ENCODE measurements at places on chromosomes 3 and 15.

DNA sequence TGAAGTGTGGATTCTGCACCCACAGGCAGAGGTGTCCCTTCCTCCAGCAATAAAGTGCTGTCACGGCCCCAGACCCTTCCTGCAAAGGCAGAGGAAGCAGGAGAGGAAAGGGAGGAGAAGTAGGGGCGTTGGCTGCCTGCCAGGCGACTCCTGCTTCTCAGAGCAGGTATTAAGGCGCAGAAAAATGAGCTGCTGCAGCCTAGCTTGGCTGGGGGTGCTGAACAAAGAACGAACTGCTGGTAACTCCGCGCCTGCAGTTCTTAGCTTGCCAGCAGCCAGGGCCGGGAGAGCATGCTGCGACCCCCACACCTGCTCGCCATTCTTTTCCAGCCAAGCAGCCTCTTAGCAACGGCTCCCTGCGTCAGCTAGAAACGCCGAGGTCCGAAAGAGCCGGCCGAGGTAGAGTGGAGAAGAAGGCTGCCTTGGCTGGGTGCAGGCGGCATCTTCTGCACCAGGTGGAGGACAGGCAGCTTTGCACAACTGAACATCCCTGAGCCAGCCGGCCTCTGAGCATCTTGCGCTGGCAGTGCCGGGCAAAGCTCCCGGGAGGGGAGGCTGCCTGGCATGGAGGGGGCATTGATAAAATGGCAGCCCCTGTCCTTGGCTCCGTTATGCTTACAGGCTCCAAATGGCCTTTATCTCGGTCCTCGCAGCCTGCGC lies 296.0 kb downstream of the MEX3B start:
- DNase-seq = no peak

DNA sequence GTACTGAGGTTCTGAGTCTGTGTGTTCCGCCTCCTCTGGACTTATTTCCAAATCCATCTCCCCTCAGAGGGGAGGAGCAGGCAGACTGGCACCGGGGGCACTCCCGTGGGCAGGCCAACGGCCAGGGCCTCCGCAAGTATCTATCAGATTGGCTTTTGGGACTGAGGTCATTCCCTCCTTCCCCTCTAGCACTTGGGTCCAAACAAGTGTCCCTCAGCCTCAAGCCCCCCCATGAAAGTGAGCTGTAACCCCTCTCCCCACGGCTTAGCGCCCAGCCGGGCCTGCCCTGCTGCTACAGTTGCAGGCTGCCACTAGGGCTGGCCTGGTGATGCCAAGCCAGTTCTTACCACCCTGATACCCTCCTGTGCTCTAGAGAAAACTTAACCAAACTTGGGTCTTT lies 17.4 kb downstream of the ITGA11 start:
- DNase-seq = no peak

DNA sequence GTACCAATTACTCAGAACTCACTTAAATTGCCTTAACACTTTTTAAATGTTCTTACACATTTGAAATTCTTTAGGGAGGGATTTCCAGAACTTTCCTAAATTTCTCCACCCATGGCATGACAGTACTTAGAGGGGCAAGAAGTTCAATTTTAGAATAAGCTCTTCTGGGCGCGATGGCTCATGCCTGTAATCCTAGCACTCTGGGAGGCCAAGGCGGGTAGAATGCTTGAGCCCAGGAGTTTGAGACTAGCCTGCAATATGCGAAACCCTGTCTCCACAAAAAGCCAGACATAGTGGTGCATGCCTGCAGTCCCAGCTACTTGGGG lies 10.6 kb downstream of the FAM131A start:
- DNase-seq = no peak

DNA sequence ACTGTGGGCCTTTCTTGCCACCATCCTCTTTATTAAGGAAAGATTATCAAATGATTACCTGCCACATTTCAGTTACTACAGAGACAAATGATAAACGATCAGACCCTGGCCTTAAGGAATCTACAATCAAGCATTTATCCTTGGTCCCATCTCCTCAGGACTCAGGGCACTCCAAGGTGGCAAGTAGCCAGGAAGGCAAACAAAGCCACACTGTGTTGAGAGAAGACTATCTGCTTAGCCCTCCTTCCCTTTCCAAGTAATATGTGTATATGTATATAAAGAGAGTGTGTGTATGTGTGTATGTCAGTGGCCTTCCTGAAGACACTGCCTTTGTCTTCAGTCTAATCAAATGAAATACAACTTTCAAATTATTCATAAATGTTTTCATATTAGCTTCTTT lies 490.1 kb upstream of the ATP11B start:
- no peak for DNase-seq

DNA sequence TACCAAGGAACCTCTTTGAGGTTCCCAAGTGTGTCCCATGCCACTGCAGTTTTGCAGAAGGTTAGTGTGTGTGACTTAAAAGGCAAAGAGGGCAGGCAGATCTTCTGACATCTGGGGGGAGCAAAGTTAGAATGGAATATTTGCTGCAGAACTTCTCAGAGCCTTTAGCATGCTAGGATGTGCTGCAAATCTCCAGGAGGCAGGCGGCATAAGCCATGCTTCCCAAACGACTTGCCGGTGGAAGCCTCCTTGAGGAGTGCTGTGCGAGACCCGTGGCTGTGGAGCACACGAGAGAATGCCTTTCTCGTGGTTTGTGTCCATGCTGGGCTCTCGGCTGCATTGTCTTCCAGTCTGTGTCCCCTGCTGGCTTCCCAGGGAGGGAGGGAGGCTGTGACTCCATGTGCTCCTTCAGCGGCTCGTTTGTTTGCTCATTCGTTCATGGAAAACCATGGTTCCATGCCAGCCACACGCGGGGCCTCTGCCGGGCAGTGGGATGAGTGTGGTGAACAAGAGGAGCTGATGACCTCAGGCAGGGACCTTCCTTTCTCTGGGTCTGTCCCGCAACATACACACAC lies 13.8 kb downstream of the HDAC11 start:
- no peak for DNase-seq

DNA sequence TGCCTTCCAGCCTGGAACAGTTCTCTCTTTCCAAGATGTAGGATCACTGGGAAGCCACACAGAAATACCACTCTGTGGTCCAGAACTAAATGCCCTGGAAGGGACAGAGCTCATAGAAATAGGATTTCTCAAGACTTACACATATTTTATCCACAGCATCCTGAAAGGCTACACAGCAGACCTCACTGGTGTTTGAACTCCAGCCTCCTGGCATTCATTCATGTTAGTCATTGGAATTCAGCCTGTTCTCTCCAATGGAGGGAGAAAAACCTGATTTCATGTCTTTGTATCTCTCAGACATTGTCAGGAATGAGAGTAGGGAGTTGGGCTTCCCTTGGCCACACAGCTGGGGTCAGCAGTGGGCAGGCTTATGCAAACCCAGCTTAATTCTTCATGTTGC lies 121.1 kb upstream of the PPP2R3A start:
- no peak for DNase-seq

DNA sequence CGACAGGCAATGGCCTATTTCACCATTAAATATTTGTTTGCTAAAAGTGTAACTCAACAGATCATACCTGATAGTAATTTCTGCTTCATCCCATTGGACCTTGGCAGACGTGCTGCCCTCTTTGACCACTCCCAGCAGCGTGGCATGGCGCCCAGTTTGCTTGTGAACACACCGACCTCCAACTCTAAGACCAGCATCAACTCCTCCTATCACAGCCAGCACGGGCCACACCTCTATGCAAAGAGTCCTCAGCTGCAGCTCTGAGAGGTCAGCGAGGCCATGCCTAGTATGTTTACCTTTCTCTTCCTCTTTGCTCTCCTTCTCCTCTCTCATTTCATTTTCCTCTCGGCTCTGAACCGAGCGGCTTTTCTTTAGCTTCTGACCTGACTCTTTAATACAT lies 80.6 kb downstream of the FBXL22 start:
- no peak for DNase-seq

DNA sequence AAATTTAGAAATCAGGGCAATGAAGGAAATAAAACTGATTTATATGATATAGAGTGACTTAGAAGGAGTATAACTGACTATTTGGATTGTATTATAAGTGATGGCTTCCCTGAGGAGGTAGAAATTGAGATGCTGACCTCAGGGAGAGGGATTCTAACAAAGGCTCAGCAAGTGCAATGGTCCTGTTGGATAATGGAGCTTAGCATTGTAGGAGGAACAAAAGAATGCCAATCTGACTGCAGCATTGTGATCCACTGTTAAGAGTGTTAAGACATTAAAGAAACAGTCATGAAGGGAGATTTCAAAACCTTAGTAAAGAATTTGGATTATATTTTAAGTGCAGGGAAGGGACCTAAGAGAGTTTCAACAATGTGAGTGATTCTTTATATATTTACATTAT lies 158.4 kb upstream of the NAALADL2 start:
- no peak for DNase-seq

DNA sequence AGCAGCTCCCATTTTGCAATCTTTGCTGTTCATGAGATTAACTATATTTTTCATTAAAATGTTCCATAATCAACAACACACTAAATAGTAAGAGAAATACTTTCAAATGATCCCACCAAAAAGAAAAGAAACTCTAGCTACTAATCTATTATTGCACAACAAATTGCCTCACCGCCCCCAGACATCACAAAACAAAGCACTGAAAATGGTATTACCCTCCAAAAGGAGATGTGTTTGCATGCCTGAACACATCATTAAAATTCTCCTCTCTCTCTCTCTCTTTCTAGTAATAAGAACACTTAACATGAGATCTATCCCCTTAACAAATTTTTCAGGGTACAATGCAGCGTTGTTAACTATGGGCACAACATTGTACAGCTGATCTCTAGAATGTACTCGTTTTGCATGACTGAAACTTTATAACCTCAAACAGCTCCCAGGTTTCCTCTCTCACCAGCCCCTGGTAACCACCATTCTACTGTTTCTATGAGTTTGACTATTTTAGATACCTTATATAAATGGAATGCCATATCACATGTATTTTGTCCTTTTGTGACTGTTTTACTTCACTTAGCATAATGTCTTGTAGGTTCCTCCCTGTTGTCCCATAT lies 33.1 kb downstream of the WNT5A start:
- no peak for DNase-seq

- no peak for DNase-seq
Observed at GRCh38 chr3:12577379-12577778, 20.5 kb downstream of the MKRN2 start.

DNA sequence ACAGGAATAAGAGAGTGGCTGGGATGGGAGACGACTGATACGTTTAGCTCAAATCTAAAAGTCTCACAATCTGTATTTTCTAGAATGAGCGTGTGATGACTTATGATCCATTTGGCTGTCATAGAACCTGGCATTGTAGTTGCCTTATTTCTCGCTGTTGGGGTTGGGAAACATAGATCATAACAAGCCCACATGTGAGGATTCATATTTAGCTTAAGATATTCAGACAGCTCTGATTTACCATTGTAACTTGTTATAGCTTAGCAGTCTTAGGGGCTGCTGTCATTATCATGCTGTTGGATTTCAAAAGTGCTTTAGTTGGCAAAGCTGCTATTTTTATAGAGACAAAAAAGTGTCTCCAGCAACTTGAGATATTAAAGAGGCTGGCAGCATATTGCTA lies 871.3 kb downstream of the ZPLD1 start:
- no peak for DNase-seq

DNA sequence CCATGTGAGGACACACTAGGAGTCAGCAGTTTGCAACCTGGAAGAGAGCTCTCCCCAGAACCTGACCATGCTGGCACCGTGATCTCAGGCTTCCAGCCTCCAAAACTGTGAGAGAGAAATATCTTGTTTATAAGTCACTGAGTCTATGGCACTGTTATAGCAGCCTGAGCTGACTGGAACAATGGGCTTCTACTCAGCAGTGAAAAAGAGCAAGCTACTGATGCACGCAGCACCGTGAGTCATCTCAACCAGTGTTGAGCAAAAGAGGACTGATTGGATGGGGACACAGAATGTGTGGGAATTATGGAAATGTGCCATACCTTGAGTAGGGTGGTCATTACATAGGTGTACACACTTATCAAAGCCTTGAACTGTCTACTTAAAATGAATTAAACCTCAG lies 230.4 kb downstream of the PLCL2 start:
- DNase-seq = no peak

- DNase-seq = no peak
Observed at GRCh38 chr15:22958487-22959280, 21.5 kb downstream of the CYFIP1 start.

DNA sequence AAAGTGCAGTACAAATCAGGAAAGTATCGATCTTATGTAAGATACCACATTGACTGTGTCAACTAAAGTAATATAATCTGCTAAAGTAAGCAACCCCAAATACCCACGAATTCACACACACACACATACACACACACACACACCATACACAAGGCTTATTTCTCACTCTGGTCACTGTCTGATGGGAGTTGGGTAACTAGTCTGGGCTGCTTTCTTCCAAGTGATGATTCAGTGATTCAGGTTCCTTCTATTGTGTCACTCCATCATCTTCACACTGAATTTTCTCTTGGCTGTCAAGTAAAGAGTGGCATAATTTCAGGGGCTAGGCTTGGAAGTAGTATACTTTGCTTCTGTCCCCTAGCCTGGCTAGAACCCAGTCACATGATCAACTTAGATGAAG lies 104.8 kb upstream of the CCDC54 start:
- no peak for DNase-seq

DNA sequence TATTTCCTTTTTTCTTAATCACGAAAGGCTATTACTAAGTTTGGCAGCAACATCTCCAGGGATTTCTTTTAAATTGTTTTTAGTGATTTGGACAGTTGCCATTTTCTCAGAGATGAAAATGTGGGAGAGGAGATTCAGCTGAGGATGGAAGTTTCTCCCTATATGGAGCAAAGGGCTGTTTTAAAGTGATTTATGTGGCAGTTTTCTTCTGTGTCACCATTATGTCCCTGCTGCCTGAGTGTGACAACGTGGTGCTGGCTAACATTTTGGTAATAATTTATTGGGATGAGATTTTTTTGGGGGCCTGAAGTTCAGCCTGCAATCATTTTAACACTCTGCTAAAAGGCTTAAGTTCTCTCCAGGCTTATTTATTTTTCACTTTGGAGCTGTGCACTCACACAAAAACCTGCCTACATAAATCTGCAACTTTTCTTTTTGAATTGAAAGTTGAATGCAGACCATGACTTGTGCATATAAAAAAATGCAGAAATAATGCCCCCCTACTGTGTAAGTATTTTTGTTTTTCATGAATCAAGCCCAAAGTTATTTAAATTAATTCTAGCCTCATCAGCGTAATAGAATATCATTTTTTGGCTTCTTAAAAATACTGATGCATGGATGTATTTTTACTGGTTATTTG lies 210.9 kb downstream of the ZIC1 start:
- DNase-seq = no peak

GRCh38 chr3:180073561-180073960 lies 36.8 kb upstream of the PEX5L start:
- DNase-seq = no peak

DNA sequence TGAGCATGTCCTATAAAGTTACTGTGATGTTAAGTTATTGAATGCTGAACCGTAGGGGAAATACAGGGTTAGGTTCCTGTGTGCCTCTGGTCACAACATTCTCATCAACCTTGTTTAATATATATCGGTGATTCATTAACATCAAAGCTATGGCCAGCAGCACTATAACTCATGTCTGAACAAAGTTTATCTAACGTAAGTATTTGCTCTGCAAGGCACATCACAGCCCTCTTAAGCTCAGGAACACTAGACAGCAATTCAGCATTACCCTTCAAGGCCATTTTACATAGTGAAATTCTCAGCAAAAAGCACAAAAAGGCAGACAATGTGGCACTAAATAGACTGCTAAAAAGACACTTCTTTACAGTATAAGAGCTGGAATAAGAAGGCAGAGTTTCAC lies 48.2 kb upstream of the FNDC3B start:
- no peak for DNase-seq
